ENCODE measurements at places on chromosomes 5 and 9.

DNA sequence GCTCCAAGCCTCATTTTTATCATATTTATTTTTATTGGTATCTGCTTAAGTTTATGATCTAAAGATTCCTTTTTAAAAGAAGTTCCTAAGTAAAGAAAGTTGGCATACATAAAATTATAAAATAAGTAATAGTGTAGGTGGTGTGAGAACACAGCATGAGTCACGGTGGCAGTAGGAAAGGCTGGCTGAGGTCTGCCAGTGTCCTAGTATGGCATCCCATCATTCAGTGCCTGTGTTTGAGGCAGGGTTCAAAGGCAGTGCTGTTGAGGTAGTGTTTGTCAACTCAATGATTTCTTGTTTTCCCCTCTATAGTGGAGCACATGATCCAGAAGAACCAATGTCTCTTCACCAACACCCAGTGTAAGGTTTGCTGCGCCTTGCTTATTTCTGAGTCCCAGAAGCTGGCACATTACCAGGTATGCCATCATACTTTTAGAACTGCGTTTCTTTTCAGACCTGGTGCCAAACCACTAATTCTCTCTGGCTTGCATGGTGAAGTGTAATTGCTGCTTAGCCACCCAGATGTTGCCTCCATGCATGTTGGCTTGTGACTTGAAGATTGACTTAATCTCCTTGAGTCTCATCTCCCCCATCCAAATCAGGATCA lies 18.4 kb downstream of the ZNF346 start:
- DNase-seq = no peak

DNA sequence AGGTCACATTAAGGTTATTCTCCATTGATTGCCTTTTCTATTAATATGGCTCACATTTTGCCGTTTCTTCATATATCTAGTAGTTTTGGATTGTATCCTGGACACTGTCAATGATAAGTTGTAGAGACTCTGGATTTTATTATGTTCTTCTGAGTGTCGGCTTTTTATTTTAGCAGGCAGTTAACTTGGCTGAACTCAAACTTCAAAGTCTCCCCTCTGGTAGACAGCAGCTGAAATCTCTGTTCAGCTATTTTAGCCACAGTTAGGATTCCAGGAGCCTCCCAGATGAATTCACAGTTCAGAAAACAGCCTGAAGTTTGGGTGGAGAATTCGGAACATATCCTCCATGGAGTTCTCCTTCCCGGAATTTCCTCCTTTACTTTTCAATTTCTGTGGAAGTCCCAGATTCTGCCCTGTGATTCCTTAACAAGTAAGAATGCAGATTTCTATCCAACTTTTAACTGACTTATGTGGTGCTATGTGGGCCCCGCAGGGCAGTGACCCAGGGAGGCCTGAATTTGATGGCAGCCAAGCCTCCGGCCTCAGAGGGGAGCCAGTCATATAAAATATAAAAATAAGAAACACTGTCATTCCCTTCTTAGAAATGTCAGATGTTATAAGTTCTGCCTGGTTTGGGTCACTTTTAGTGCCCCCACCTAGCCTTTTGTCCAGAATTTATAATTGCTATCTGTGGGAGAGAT lies 39.3 kb upstream of the MVB12B start:
- DNase-seq = no peak

DNA sequence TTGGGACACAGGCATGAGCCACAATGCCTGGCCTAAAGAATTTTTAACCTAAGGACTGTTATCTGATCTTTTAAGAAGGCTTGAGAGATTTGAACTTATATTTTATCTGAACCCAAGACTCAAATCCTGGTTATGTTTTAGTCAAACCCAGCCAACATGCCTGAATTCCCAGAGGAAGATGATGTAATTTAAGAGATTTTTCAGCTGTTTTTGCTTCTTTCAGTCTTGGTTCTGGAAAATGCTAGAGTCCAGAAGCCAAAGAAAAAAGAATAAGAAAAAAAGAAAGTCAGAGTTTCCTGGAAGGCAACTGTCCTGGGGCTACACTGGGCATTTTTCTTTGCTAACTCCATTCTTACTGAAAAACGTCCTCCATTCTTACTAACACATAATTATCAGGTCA lies 85.8 kb downstream of the SNX18 start:
- DNase-seq = no peak

GRCh38 chr9:81490605-81491331 lies 198.6 kb downstream of the TLE1 start:
- no peak for DNase-seq

GRCh38 chr5:53943938-53944337 lies 366.4 kb downstream of the ARL15 start:
- DNase-seq = no peak

GRCh38 chr9:135752281-135753204 lies 50.6 kb downstream of the KCNT1 start:
- DNase-seq = no peak

DNA sequence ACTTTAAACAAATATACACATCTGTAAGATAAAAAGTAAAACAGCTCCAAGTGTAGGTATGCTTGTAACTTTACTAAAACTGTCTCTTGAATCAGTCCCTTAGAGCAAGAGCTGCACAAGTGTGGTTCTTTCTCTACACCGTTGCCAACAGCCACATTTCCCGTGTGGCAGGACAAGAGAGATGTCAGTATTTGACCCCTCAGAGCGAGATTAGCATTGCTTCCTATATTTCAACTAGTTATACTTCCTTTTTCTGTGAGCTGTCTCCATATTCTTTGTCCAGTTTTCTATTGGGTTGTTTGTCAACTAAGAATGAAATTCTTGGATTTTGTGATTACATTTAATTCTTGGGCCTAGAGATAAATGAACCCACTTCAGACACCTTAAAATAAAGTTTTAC lies 8.0 kb downstream of the PLIN2 start:
- no peak for DNase-seq

DNA sequence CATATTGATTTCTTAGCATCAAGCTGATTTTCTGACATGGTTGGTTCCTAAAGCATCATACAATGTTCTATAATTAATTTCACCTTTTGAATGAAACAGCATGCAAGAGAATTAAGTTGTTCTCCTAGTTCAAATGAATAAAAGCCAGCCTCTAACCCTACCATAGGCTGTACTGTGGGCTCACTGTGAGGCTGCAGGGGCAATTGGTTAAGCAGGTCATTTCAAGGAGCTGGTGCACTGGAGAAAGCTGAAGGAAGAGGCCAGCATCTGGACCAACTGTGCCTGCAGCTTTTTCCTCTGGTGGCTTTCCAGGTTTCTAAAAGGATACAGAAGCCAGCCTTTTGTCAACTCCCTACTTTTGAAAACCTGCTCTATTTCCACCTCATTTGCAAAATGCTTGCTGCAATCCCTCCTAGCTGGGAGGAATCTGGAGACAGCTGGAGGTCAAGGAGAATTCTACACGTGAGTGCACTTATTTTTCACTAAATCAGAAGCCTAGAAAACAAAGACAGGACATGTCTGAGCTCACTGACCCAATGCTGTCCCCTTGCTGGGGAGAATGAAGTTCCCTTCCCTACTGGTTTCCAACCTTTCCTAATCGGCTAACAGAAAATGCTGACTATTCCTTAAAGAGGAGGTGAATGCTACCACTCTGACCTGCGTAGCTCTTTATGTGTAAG lies 158.9 kb downstream of the APBA1 start:
- no peak for DNase-seq

DNA sequence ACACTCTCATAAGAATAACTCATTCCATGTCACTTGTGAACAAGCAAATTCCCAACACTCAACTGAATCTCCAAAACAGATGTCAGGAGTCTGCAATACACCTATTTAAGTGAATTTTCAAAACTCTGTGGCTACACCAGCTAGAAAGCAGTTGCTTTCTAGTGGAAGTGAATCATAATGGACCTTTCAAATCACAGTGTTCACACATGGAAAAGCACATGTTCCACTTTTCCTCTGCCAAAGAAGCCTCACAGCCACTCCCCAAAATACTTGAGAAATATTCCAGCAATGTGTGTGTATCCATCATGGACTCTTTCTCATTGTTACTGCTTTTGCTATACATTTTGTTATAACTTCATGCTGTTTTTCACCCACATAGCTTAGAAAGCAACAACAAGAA lies 17.4 kb downstream of the MARCHF3 start:
- no peak for DNase-seq

DNA sequence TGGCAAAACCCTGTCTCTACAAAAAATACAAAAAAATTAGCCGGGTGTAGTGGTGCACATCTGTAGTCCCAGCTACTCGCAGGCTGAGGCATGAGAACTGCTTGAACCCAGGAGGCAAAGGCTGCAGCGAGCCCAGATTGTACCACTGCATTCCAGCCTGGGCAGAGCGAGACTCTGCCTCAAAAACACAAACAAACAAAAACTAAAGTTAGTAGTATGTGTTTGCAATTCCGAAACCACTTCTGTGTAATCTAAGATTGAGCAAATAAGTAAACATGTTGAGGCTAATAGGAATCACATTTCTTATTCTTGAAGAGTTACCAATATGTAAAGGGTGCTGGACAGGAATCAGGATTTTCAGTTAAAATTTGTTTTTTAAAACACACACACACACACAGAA lies 70.0 kb upstream of the SUSD1 start:
- DNase-seq = no peak

DNA sequence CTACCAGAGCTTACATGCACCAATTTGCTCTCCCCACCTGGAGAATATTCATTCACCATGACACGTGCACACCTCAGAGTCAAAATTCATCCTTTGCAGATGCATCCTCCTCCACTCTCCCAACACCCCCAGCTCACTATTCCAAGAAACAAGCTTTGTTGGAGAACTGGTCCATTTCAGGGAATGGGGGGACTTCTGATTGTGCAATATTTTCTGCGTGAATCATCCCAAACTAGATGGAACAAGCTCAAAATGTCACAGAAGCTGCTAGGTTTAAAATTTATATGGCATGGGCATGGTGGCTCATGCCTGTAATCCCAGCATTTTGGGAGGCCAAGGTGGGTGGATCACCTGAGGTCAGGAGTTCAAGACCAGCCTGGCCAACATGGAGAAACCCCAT lies 3.6 kb downstream of the GLDC start:
- DNase-seq = no peak

- no peak for DNase-seq
These were observed 48.2 kb downstream of the DAB2IP start for GRCh38 chr9:121699571-121700164.

GRCh38 chr9:61671276-61671973 lies 481.6 kb downstream of the SPATA31A7 start:
- DNase-seq = no peak

- DNase-seq = no peak
These were observed 4.8 kb upstream of the ACOT12 start for GRCh38 chr5:81398741-81399140.

GRCh38 chr9:115207003-115207836 lies 89.3 kb upstream of the TNC start:
- no peak for DNase-seq

- no peak for DNase-seq
These were observed 8.2 kb downstream of the NDUFA8 start for GRCh38 chr9:122151267-122151828.

GRCh38 chr9:108547411-108548135 lies 308.2 kb downstream of the ACTL7B start:
- DNase-seq = no peak

DNA sequence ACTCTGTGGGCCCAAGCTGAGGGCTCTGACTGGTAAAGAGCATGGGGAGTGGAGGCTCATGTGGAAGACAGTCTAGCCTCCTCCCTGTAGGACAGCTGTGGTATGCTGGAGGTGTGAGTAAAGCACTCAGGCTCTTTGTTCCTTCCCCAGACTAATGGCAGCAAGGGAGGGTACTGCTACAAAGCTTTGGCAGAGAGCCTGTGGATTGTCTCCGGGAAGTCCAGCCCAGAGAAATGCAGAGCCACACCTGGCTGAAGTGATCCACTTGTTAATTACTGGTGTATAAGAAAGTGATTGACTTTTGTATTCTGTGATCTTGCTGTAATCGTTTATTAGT lies 161.7 kb downstream of the OXCT1 start:
- no peak for DNase-seq

DNA sequence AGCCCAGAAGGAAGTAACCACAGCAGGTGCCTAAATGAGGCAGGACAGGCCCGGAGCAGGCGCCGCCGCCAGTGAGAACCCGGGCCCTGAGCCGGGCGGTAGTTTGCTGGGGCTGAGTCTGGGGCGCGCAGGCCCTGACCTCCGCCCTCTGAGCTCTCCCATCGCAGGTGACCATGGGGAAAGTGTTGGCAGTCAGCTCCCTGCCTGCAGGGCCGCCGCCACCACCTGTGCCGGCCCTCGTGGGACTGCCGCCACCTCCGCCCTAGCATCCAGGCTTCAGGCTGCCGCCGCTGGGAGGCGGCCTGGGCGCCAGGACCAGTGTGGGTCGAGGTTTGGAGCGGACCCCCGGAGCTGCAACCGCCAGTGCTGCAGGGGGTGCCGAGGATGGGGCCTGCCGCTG lies 61.1 kb downstream of the TARS1 start:
- no peak for DNase-seq

DNA sequence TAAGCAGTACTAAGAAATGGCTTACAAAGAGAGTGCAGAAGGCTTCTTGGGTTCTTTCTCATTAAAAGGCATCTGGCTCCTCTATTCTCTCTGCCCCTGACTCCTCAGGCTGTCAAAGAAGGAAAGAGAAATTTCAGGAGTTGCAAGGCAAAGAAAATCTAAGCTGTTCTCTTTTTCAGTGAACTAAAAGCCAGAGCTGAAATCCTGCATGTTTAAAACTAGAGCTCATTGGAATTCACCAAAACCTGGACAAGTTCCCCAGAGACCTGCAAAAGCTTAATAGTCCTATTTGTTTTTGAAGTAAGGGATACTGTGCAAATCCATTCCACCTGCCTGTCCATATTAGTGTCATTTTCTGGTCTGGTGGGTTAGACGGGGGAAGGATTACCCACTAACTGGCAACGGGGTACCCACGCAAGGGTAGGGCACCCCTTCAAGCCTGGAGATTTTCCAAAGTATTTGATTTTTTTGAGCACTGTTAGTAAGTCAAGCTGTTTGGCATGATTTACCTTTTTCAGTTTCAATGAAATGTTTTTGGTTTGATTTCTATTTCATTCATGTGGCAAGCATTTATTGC lies 179.3 kb downstream of the FSTL4 start:
- DNase-seq = no peak

GRCh38 chr5:124743602-124744169 lies 2.8 kb downstream of the ZNF608 start:
- DNase-seq = no peak

GRCh38 chr5:1282131-1282992 lies 12.5 kb downstream of the TERT start:
- no peak for DNase-seq

GRCh38 chr9:33443047-33443446 lies 4.3 kb downstream of the AQP3 start:
- no peak for DNase-seq

DNA sequence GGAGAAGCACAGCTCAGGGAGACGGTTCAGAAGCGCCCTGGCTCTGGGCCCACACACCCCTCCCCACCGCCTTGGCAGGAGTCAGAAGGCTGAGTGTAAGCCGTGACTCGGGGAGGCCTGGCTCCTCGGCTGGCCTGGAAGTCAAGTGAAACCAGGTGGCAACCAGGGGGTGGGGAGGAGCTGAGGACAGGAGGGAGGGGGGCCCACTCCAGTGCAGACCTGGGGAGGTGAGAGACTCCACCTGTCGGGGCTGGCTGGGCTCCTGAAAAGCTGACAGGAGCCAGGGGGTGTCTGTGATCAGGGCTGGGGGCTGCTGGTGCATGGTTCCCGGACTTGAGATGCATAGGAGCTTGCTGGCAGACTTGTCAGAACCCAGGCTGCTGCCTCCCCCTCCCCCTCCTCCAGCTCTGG lies 150.2 kb upstream of the PHYKPL start:
- no peak for DNase-seq

- no peak for DNase-seq
These were observed 4.1 kb downstream of the NFIL3 start for GRCh38 chr9:91419222-91420191.

- DNase-seq = no peak
These were observed 992 bp downstream of the SETD9 start for GRCh38 chr5:56910210-56910965.
